Central memory CD8-positive, alpha-beta T cell (primary cell): ENCODE measurements at places on chromosomes 3 and 15.

DNA sequence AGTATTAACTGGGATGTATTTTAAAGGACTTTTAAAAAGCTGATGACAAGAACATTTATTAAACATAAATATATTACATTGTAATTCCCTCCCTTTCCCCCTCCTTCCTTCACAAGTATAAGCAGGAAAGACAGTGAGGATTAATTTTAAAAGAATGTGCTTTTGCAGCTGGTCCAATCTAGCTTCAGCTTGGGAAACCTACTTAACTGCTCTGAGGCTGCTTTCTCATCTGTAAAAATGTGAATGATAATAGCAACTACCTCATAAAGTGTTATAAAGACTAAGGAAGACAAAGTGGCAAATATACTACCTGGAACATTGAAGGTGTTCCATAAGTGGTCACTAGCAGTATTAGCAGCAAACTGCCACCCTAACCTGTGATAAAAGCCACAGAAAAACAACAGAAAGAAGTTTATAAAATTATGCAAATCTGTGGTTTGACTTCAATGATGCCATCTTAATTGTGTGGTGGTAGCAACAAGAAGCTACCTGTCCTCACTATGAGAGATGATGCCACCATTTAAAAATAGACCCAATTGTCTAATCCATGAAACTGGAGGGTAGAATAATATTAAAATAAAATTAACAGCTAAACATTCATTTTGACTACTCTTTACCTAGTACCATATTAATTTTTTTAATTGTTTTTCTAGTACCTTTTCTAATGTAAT lies 20.0 kb downstream of the DHX36 start:
- no peak for DNase-seq

- DNase-seq = no peak
These were observed 64.1 kb downstream of the RSL24D1 start for GRCh38 chr15:55132672-55133071.

- DNase-seq = no peak
These were observed 105.0 kb upstream of the GAP43 start for GRCh38 chr3:115518100-115518852.

DNA sequence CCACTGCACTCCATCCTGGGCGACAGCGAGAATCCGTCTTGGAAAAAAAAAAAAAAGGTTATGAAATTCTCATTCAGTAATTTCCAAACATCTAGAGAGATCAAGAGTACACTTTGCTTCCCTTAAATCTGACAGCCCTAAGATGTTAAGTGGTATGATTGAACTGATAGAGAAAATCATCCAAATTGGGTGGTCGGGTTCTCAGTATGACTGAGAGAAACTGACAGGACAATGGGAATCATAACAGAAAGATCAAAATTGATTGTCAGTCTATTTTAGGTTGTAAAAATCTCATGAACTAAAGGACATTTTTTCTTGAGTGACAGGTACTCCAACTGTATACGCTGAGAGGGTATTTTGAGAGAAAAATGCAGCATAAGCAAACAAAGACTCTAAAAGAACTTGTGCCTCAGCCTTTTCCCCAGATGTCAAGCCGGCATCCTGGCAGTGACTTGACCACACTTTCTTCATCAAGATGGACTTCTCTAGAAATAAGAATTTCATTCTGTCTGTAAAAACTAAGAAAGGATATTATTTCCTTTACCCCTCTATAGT lies 65.8 kb downstream of the MYO5A start:
- DNase-seq = no peak

- no peak for DNase-seq
These were observed 151.5 kb downstream of the LIPC start for GRCh38 chr15:58583171-58583908.

DNA sequence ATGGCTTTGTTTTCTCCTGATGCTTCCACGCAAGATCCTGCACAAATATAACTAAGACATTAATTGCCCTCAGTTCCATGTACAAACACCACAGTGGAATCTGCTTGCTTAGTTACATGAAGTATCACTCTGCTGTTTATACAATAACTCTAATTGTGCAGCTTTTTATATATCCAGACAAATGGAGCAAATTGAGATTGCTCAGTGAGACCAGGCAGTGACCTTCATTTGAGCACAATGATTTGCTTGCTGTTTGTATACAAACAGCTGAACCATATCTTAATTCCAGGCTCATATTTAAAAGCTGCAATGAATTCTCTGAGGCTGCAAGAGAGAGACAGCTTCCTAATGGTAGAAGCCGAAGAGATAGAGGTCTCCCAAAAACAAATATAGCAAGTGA lies 243.7 kb downstream of the CADPS start:
- no peak for DNase-seq
